ENCODE measurements at places on chromosomes 2 and 18.

- DNase-seq = no peak
Observed at GRCh38 chr2:205556841-205557539, 125.3 kb upstream of the NRP2 start.

GRCh38 chr2:37276291-37276690 is 44.8 kb downstream of the NDUFAF7 start:
- DNase-seq = no peak

- DNase-seq = no peak
Observed at GRCh38 chr2:200446612-200447011, 63.3 kb downstream of the KCTD18 start.

GRCh38 chr18:39491408-39491807 is 1925.8 kb upstream of the CELF4 start:
- no peak for DNase-seq

Data from NCI-H1092 treated with DMSO at 0.1 percent for 48 hours (cell line).